ENCODE measurements at places on chromosomes 4 and X.

DNA sequence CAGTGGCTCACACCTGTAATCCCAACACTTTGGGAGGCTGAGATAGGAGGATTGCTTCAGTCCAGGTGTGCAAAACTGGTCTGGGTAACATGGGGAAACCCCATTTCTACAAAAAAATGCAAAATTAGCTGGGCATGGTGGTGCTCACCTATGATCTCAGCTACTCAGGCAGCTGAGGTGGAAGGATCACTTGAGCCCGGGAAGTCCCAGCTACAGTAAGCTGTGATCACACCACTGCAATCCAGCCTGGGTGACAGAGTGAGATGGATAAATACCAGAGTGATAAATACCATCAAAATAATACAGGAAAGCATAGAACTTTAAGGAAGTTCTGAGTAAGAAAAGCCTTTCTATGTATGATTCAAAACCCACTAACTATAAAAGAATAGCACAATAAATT is 52.8 kb downstream of the LRBA start:
- DNase-seq = no peak

- DNase-seq = no peak
Observed at GRCh38 chrX:40878766-40879165, 143.4 kb upstream of the MED14 start.

DNA sequence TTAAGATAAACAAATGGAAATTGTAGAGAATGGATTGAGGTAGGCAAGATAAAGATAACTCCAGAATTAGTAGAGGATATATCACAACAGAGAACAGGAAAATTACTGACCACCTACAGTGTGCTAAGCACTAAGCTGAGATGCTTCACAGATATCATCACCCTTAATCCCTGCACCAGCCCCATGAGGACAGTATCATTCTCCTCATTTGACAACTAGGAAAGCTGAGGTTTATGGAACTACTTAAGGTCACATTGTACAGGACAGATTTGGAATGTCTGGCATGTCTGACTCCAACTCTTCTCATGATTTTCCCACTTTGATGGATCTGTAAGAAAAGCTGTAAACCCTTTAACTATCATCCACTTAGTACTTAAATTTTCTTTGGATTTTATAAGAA is 95.5 kb downstream of the CASK start:
- no peak for DNase-seq

GRCh38 chrX:130728208-130728607 is 174.8 kb downstream of the ENOX2 start:
- DNase-seq = no peak

- no peak for DNase-seq
Observed at GRCh38 chr4:101865501-101866062, 75.1 kb downstream of the BANK1 start.

GRCh38 chrX:67607466-67607865 is 63.6 kb downstream of the AR start:
- DNase-seq = no peak

DNA sequence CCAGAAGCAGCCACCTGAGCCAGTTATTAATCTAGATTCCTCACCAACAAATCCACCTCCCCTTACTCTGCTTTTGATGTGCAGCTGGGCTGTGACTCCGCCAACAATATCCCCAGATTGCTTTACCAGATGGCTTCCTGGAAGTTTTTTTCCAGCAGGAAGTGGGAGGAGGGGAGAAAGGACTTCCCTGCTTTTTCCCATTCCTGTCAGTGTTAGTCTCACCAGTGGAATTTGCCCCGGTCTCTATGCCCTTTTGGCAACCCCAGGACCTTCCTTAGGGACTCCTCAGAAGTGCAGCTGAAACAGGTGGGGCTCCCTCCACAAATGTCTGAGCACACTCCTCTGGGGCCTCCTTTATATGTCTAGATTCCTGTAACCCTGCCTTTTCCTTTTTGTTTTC is 465.2 kb upstream of the IGFBP7 start:
- no peak for DNase-seq

- no peak for DNase-seq
Observed at GRCh38 chr4:8303081-8303480, 33.5 kb downstream of the HTRA3 start.

DNA sequence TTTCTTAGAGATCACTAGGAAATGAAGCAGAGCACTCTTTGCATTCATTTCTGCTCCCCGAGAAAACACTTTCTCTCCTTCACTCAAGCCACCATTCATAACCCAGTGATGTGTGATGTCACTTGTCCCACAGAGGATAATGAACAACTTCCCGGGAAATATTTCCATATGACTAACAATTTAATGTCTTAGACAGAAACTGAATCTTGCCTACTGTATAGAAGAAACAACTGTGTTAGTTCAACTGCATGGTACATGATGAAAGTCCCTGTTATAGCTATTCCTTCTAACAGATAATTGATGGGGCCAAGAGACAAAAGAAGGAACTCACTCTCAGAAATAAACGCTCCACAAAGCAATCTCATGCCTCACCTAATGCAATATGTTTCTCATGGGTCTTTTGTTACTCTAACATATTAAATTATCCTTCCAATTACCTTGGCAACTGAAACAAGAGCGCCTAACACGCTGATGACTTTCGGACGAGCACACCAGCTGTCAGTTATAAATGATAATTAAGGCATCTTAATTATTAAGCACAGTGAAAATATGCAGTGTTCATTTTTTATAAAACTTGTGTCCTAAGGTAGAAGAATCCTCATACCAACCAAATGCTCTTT is 113.7 kb upstream of the TLR3 start:
- no peak for DNase-seq

DNA sequence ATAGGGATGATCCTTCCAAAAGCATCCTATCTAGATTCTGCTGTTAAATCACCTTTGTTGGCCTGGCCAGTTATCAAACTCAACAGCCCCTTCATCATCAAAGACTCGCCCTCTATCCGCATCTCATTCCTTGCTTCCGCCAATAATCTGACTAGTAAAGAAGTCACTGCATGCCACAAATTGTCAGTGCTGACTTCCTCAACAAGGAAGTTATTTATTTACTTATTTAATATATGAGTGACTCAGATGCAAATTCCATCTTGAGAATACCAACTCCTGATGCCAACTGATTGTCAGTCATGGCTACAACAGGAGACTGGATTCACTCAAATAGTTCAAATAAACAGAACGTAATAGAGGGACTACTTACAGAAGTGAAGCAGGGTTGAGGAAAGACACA is 283.8 kb downstream of the TRIML1 start:
- no peak for DNase-seq

DNA sequence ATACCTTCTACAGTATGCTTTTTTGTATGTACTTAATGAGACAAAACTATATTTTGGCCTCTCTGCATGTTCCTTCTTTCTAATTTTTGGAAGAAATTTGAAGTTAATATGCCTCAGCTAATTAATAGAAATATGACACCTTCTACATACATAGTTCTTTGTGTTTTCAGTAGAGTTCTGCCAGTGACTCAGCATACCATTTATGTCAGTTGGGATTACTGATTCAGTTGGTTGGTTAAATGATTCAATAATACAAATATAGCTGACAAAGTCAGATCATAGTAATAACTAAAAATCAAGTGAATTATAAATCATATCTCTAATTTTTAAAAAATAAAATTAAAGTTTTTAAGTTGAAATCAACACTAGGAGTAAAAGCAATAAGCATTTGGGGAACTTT is 16.8 kb downstream of the BTC start:
- DNase-seq = no peak

DNA sequence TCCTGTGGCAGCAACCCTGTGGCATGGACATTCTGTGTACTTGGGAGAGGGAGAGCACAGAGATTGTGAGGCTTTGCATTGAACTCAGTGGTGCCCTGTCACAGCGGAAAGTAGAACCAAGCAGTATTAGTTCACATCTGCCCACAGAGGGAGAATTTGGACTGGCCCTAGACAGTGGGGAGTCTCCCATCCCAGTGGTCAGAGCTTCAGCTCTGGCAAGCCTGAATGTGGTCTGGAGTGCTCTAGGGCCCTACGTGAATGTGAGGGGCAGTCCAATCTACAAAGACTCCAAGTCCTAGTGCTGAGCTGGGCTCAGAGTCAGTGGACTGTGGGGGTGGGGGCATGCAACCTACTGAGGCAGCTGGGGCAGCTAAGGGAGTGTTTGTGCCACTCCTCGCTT is 34.8 kb downstream of the ZIC3 start:
- DNase-seq = no peak

DNA sequence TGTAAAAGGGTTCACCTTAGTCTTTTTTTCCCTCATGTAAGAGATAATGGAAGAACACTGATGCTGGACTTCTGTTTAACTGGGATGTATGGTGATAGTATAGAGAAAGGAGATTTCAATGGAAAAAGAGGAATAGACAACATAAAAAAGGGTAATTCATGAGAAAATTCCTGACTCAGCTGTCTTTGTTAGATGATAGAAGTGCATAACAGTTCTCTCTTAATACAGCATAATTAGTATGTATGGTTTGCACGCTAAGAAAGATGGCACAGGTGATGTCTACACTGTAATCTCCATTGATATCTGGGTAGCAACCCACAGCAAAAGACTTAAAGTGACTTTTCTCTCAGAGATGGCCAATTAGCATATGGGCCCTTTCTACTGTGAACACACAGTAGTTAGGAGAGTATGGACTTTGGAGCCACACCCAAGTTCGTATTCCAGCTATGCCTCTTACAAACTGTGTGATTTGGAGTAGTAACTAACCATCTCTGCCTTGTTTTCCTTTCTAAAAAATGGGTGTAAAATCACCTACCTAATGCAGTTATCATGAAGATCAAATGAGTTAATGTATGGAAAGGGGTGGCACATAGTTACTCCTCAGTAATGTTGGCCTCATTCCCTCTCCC is 149.3 kb downstream of the PDE5A start:
- DNase-seq = no peak

GRCh38 chr4:151772274-151772673 is 11.5 kb upstream of the GATB start:
- no peak for DNase-seq

- DNase-seq = no peak
Observed at GRCh38 chrX:115183980-115184379, 5.2 kb upstream of the RBMXL3 start.

DNA sequence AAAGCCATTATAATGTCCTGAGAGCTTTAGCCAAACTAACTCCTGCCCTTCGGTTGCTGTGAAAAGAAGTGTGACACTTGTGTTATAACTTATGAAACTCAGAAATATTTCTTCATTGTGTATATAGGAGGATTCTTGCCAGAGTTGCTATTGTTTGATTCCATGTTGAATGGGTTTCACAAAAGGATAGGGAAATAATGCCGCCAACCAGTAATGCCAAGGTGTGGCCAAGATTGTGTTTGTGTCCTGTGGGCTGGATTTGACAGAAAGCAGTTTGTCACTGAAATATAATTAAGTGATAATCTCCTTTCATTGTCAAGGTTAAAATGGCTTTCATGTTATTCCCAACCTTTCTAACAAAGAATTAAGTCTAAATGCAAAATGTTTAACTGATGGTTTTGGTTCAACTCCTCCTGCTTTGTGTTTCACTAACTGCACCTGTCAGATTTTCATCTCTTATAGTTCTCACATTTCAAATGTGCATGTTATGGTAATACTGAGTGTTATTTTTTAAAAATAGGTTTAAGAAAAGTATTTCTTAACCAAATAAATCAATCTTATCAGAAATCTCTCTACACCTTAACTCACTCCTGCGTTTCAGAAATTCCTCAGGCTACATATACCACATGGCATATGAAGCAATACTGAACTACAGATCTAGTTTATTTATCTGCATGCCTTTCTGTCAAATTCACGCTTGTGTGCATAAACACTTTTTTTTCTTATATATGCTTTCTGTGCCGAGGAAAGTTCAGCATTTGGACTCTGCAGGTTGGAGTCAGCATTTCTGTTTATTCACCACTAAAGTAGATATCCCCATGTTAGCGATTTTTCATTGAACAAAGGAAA is at the start of gene CLDN22:
TSS of gene CLDN22 (minus strand) at position 66 of the 849 bp plus-strand sequence. CDS start at position 8, 58 bp downstream.
- DNase-seq = no peak

- no peak for DNase-seq
Observed at GRCh38 chrX:69195192-69195591, 29.9 kb upstream of the PJA1 start.

GRCh38 chr4:17597517-17597916 is 16.9 kb upstream of the MED28 start:
- DNase-seq = peak; percentile 46

GRCh38 chr4:113080050-113080449 is 30.6 kb downstream of the ANK2 start:
- DNase-seq = no peak

DNA sequence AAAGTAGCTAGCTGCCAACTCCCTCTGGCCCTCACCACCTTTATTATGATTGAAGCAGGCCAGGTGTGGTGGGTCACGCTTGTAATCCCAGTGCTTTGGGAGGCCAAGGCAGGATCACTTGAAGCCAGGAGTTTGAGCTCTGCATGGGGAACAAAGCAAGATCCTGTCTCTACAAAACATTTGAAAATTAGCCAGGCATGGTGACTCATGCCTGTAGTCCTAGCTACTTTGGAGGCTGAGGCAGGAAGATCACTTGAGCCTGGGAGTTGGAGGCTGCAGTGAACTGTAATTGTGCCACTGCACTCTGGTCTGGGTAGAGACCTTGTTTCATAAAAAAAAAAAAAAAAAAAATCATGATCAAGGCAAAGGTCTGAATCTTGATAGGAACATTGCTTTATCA is 467.0 kb upstream of the DIPK2B start:
- no peak for DNase-seq

- no peak for DNase-seq
Observed at GRCh38 chr4:128813965-128814364, 4.5 kb downstream of the JADE1 start.

DNA sequence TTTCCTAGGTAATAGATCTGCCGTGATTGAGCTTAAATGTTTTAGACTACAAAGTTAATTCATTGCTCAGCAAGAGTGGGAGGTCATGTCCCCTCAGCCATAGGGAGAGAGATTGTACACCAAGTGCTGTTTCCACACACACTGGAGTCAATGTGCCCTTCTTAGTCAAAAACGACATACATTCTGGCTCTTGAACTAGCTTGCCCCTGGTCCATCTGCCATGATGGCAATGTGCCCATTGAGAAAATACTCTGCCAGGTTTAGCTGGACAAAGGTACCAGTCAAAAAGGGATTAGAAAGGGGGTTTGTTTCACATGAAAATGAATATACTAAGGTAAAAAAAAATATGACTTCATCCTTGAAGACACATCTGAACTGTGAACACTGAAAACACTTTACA is 377.1 kb upstream of the ADGRL3 start:
- DNase-seq = no peak

DNA sequence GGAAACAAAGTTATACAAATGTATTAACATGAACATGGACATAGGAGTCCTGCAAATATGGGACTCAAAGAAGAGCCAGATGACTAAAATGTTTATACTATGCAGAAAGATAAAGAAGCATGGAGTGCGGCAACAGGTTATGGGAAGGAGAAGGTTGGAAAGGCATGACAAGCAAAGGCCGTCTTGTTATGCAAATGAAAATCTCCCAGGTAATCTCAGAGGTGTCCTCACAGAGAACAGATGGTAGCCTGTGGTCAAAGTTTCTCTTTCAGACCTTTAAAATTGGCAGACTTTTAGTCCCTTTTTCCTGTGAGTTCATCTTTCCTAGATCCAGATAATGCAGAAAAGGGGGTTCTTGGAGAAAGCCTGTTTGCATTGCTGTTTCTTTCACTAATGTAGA is 116.4 kb upstream of the BEND4 start:
- DNase-seq = no peak

- DNase-seq = no peak
Observed at GRCh38 chr4:5784021-5784420, 73.0 kb downstream of the EVC start.

GRCh38 chr4:185343726-185344581 is 51.8 kb downstream of the LRP2BP start:
- no peak for DNase-seq
